ENCODE measurements at places on chromosomes 1 and 21. TPM values are rescaled to one million over a fixed set of nuclear protein-coding genes. Genes with fewer than 3 reads are reported as not detected.

DYNLT4 gene
- 0.93 TPM for total RNA-seq

PDPN gene
- not detected for total RNA-seq

DIRAS3 gene
- total RNA-seq: 1.2 TPM

LAMB3 gene
- 22.9 TPM for total RNA-seq

NKAIN1 gene
- 0.95 TPM for total RNA-seq

TTC34 gene
- 0.02 TPM for total RNA-seq

CADM3 gene
- 0.14 TPM for total RNA-seq
